Putamen (tissue), 1 donor: ENCODE measurements at places on chromosomes 7 and 10.

GRCh38 chr10:116269619-116270018 lies 3.4 kb downstream of the GFRA1 start:
- DNase-seq = no peak

- no peak for DNase-seq
Measured at GRCh38 chr7:32115831-32116230, 45.6 kb upstream of the PDE1C start.

GRCh38 chr7:1176891-1177373 lies 16.9 kb upstream of the ZFAND2A start:
- no peak for DNase-seq

GRCh38 chr10:36256948-36257356 lies 614.9 kb upstream of the FZD8 start:
- DNase-seq = no peak

GRCh38 chr10:30701451-30702173 lies 72.1 kb upstream of the LYZL2 start:
- DNase-seq = no peak

- no peak for DNase-seq
Measured at GRCh38 chr10:27611236-27611635, 107.1 kb downstream of the RAB18 start.

- DNase-seq = no peak
Measured at GRCh38 chr7:115825456-115826115, 205.0 kb downstream of the TFEC start.

DNA sequence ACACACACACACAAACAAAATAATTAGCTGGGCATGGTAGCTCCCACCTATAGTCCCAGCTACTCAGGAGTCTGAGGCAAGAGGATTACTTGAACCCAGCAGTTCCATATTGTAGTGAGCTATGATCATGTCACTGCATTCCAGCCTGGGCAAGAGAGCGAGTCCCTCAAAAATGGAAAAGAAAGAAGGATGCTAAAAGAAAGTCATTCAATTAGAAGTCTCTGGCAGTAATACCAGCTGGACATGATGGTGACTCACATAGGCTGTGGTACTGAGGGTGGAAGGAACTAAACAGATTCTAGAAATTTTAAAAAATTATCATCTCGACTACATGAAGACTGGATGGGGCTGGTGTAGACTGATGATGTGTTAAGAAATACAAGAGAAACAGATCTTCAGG lies 385.3 kb downstream of the ETV1 start:
- no peak for DNase-seq

DNA sequence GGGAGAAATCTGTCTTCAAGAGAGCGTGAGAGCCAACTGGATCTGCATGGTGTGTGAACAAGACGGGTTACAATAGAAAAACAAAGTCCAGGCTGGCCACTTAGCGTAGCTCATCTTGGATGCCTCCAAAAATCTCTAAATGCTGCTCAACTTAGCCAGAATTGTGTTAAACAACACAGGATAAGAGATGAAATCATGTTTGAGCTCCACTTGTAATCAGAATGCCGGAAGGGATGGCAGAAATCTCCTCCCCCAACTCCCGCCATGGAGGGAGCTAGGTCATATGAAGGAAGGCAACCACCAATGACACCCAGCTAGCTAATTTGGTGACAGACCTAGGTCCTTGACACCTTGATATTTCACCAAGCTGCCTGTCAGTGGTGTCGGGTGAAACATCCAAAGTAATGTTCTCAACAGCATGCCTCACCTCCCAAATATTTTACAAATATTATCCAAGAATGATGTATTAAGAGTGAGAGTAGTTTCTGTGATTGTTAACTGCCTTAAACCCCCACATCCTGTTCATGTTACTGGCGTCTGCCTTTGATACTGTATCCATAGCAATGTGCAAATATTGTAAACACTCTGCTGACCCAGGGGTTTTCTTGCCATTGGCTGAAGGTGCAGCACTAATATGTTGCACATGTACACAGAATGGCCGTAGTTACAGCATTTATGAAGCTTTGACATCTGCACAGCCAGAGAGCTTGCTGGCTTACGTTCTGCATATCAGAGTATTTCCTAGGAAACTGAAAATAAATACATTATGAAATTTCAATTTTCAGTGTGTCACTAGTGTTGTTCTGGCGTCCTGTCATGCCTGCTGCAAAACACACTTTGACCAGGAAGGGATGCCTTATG lies 25.8 kb downstream of the TMEM254 start:
- no peak for DNase-seq

DNA sequence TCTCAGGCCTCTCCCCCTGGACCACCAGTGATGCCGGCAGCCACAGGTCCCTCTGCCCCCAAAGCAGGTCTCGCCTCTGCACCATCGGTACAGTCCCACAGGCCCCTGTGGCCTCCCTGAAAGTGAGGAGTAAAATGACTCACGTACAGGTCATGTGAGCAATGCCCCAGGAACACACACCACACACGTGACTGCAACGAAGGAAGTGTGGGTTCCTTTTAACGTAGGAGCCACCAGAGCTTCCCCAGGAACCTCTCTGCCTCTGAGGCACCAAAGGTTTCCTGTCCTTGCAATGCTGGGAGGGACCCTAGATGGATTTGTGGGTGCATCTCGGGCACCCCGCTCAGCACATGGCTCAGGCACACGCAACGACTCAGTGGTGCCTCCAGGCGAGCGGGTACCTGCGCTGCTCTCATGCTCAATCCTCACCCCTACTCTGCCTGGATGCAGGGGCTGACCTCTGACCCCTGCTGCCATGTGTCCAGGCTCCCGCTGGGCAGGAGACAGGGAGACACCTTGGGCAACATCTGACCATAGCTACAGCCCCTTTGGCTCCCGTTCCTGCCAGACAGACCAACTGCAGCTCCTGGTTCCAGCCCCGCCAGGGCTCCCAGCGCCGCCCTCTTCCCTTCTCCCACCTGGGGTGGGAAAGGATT lies 120.7 kb downstream of the PRKAG2 start:
- no peak for DNase-seq

DNA sequence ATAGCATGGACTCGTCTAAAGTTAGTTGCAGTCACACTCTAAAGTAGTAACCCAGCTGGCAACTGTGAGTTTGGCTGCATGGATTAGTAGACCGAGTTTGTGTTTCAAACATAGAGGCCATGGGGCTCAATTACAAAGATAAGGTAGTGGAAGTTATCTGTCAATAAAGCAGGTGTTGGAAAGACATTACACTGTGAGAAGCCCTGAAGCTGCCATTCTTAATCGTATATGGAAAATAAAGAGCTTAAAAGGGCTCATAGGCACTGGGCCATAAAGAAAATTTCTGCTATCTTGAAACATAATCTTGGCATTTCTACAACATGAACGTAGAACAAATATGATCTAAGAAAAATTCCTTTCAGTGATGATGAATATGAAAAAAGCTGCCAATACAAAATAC lies 837.7 kb downstream of the REEP3 start:
- no peak for DNase-seq

DNA sequence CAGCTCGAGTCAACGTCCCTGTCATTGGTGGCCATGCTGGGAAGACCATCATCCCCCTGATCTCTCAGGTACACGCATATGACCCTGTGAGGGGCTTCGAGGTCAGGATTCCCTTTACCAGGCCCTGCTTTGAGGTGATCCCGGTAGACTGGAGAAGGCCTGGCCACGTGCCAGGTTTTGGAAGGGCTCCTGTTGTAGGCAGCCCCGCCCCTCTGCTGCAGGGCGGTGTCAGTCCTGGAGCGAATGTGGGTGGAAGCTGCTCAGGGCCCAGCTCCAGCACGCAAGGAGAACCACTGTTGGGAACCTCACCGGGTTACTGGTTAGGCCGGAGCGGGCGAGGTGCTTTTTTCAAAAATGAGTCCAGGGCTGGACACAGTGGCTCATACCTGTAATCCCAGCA lies 15.6 kb downstream of the MDH2 start:
- no peak for DNase-seq

- DNase-seq = no peak
Measured at GRCh38 chr10:95545981-95546380, 15.2 kb downstream of the SORBS1 start.

DNA sequence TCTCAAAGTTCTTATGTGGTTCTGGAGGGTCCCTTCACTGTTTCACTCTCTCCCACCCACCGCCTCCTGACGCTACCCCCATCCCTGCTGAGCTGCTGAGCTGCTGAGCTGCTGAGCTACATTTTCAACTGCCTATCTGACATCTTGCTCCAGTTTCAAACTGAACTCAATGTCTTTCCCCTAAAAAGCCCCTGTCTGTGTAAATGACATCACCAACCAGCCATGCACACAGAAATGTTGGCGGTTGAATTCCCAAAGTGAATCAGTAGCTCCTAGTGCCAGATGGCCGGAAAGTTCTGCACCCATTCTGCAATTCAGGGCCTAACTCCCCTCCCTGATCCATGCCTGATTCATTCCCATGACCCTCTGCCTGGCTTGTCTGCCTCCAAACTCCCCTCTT lies 71.2 kb downstream of the WNT2 start:
- DNase-seq = no peak

GRCh38 chr7:116801092-116801710 lies 61.2 kb upstream of the CAPZA2 start:
- no peak for DNase-seq

GRCh38 chr7:141039376-141039775 lies 24.6 kb upstream of the MRPS33 start:
- no peak for DNase-seq

DNA sequence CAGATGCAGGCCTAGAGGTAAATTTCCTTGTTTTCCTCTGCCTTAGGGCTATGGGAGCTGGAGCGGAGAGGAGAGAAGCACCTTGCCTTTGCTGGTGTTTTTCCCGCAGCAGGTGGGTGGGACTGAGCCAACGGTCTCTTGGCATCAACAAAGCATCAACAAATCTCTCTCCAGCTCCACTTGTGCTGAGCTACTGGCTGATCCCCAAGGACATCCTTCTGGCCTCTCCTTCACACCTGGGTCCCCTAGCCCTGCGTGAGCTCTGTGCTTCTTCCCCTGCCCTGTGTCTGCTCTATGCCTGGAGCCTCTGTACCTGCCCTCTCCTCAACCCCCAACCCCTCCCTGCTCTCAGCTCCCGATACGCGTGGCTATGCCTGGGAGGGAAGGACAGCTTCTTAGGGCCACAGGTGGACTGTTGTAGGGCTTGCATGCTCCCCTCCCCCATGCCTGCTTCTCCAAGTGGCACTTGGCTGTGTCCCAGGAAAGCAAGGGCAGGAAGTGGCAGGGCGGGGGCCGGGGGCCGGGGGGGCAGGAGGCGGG lies 3.2 kb upstream of the CLDN4 start:
- DNase-seq = no peak

DNA sequence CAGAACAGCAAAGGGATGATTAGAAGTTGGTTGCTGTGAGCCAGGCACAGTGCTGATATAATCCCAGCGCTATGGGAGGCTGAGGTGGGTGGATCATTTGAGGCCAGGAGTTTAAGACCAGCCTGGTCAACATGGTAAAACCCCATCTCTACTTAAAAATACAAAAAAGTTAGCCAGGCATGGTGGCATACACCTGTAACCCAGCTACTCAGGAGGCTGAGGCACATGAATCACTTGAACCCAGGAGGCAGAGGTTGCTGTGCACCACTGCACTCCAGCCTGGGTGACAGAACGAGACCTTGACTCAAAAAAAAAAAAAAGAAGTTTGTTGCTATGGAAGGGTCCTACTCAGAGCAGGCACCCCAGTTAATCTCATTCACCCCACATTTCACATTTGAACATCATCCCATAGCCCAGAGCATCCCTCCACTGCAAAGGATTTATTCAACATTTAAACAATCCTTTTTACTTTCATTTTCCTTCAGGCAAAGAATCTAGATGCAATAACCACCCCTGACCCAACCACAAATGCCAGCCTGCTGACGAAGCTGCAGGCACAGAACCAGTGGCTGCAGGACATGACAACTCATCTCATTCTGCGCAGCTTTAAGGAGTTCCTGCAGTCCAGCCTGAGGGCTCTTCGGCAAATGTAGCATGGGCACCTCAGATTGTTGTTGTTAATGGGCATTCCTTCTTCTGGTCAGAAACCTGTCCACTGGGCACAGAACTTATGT lies 4.1 kb downstream of the IL6 start:
- DNase-seq = no peak

DNA sequence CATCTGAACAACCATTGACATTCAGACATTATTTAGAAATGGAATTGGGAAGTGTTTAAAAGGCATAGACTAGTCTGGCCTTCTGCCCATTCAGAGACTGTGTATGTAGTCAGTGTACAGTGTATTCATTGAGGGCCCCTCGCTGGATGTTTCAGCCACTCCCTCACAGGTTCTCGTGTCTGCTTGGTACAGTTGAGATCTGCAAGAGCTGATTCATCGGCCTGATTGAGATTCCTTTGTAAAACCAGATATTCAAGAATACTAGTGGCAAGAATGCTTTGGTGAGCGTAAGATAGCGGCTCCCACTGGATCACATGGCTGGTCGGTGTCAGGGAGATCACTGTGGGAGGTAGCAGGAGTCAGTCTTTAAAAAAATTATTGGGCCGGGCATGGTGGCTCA lies 119.5 kb downstream of the TCF7L2 start:
- no peak for DNase-seq

DNA sequence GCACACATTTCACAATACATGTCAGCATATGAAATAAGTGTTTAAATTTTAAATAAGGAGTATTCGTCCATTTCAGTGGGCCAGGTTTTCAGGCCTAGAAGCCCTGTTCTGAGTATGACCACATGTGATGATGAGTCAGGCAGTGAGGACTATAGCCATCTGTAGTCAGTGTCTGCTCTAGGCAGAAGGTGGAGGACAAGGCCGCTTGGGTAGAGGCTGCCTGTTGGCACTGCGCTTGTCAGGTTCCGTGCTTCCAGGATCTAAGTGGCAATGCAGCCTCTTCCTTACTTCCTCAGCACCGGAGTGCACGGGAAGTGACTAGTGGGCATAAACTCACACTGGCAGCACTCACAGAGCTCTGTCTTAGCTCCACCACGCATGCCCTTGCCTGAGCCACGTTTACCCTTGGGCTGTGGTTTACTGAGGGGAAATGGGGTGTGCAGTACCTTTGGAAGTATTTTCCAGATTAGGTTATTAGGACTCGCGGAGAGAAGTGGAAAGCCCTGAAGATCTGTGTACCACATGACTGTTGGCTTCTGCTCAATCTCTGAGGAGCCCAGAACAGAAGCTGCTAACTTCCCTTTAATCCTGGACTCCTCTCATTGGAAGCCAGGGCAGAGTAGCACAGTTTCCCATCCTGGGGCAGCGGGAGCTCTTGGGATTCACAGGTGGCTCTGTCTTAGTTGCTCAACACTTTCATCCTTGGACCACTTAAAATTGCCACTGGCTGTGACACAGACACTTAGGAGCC lies 87.5 kb upstream of the GJD4 start:
- no peak for DNase-seq

GRCh38 chr10:121058082-121058481 lies 206.9 kb downstream of the WDR11 start:
- DNase-seq = no peak

DNA sequence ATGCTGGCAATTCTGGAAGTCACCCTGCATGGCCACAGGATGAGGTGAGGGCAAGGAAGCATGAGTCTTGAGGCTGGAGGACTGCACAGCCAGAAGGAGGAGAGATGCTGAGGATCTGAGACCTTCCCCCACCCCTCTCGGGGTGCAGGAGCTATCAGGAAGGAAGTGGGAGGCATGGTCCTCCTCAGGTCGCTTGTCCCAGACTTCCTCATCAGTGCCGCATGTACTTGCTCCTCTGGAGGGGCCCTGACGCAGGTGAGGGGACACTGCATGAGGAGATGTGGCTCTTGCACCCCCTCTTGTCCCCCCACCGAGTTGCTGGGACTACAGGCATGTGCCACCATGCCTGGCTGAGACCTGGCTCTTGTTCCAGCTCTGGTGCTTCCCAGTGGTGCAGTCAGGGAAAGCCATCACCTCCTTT lies 5.7 kb upstream of the ZMIZ1 start:
- no peak for DNase-seq
